ENCODE measurements at places on chromosomes 1 and 21.

DNA sequence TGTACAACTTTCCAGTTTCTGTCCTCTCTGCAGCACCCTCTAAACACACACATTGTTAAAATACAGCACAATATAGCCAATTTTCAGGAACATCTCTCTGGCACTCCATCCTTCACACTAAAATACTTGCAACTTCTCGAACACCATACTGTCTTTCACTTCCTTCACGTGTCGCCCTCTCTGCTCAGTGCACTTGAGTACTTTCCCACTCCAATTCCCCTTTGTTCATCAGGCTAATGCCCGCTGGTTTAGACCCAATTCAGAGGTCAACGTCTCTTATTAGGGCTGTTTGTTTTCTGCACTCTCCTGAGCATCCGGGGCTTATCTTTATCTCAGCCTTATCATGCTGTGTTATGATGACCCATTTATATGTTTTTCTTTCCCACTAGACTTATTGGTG, 238.2 kb upstream of the SGIP1 start:
- no peak for DNase-seq

DNA sequence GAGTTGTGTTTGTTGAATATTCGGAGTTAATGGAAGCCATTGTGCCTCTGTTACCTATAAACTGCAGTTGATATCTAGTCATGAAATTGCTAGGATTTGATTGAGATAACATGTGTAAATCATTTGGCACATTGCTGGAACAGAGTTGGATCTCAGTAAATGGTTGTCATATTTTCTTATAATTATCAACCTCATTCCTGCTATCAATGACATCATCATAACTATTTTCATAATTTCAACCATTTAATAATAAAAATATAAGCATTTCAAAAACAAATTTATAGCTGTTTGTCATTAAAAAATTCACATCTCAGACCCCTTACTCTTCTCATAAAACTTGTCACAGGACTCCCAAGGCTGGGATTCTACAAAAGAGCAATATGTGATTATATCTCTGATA, 133.4 kb downstream of the PTGER3 start:
- no peak for DNase-seq

DNA sequence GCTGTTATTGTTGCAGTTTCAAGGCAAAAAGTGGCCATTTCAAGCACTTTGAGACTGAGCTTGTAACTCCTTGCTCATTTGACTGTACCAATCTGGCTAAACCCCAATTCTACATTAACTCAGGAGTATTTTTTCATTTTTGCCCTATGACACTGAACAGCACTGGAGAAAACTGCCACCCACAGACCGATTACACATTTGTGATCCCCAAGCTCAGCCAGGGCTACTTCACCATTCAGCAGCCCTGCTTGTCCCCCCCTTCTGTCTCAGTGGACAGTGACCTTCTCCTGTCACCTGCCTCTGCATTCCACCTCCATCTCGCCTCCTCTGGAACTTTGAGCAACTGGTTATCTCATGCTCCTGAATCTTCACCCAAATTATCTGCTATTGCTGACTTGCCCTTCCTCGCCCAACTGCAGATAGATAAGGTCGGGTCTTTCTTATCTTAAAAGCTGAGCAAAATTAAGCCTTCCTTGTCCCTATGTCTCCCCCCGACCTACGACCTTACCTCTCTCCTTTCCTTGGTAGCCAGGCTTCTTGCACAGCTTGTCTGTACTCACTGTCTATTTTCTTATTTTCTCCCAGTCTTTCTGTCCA, 25.3 kb downstream of the SPATA46 start:
- no peak for DNase-seq

GRCh38 chr1:65255035-65255655, 54.2 kb upstream of the DNAJC6 start:
- DNase-seq = no peak

- peak; percentile 14 for DNase-seq
Observed at GRCh38 chr1:66445492-66446181, 88.3 kb upstream of the SGIP1 start.

GRCh38 chr1:162666006-162666645, 33.9 kb downstream of the DDR2 start:
- no peak for DNase-seq

DNA sequence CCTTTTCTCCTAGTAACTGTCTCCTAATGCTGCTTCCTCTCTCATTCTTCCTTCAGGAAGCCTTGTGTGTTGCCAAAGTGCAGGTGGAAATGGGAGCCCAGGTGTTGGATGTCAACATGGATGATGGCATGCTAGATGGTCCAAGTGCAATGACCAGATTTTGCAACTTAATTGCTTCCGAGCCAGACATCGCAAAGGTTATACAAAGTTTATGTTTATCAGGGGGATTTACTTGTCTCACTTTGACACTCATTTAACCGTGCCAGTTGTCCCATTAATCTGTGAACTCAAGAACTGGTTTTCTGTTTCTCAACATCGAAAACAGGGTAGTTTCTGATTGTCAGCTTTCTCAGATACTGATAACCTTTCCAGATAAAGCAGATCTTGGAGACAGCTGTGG, 40.4 kb downstream of the MTR start:
- DNase-seq = no peak

DNA sequence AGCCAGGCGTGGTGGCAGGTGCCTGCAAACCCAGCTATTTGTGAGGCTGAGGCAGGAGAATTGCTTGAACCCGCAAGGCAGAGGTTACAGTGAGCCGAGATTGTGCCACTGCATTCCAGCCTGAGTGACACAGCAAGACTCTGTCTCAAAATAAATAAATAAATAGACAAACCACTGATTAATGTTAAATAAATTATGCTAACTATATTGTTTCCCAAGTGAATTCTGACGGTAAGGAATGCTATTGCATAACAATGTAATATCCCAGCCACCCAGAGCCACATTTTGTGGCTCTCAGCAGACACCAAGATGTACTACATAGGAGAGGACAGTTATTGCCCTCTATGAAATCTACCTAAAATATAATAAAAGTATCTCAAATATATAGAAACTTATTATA, 55.4 kb downstream of the LPGAT1 start:
- DNase-seq = no peak

DNA sequence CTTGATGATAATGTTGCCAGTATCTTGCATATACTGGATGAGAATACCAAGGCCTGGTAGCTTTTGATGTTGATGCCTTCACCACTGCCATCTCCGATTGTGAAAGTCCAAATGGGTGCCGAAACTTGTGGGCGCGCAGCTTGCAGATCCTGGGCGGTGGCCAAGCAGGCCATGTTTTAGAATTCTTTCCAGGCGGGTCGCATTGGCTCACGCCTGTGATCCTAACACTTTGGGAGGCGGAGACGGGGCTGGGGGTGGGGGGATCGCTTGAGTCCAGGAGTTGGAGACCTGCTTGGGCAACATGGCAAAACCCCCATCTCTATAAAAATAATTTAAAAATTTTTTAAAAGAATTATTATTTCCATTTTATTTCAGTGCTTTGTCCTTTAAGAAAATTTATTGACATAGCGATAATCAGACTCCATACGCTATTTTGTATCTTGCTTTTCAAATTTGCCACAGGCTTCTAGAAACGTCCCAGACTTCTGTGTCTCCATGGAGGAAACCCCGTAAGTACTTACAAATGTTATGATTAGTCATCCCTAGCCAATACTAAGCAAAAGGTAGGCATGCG, 592 bp upstream of the ZNF326 start:
- no peak for DNase-seq

- no peak for DNase-seq
Observed at GRCh38 chr1:168509210-168509609, 34.6 kb downstream of the XCL2 start.

- no peak for DNase-seq
Observed at GRCh38 chr1:201573030-201573429, 34.1 kb downstream of the NAV1 start.

- DNase-seq = peak; percentile 19
Observed at GRCh38 chr1:156281281-156281680, 1.3 kb downstream of the SMG5 start.

GRCh38 chr21:37711836-37712568, 204.3 kb downstream of the KCNJ6 start:
- DNase-seq = no peak

- no peak for DNase-seq
Observed at GRCh38 chr1:28815533-28816185, 3.7 kb downstream of the OPRD1 start.

DNA sequence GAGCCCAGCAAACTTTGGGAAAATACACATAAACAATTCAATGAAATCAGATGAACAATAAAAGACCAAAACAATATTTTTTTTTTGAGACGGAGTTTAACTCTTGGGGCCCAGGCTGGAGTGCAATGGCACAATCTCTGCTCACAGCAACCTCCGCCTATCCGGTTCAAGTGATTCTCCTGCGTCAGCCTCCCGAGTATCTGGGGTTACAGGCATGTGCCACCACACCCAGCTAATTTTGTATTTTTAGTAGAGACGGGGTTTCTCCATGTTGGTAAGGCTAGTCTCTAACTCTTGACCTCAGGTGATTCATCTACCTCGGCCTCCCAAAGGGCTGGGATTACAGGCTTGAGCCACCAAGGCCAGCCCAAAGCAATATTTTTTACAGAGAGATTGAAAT, 1588.5 kb downstream of the BRINP3 start:
- DNase-seq = no peak

DNA sequence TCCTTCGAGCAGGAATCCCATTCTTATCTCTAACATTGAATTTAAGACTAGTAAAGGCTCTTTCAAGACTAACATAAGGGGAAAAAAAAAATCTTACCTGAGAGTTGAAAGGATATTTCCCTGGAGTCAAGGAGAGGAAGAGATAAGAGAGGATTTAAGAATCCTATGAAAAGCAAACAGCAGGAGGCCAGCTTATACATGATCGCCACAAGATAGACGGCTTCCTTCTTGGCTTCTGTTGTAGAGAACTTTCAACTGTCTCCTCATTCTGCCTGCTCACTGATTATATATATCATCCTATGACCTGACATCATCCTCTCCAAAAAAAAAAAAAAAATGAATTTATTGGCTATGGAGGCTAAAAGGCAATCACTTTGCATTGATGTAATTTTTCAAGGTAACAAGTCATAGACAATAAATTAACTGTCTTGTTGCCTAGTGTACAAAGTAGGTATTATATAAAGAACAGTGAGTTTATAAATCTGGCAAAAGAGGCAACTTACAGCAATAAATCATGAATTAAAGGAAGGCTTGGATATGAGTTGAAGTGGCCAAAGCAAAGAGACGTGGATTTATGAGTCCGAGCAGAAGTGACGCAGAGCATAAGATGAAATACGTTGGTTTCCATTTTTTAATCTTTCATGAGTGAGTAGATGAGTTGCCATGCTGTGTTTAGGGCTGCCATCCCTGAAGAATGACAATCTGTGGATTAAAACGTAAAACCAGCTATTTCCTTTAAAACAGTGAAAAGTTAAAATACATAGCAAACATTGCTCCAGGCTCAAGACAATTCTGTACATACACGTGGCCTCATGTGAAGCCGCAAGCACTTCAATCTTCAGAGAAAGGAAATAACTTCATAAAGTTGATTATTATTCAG, at the start of gene UTS2:
Gene UTS2, minus strand, starts transcription at position 262 of the 880 bp plus-strand sequence. Its CDS starts 62 bp downstream, at position 200.
- DNase-seq = no peak

DNA sequence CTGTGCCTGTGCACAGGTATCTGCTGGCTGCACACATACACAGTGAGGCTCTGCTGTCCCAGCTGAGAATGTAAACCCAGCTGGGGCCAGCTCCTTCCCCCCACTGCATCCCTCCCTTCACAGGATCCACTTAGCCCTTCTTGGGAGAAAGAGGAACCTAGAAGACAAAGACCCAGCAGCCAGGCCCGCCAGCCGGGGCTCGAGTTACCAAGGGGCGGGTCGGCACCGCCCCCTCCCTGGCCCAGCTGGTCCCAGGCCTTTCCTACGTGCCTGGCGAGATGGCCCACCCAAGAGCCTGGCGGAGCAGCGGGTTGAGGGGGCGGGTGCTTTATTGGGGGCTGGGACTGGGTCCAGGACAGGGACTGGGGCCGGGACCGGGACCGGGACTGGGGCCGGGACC, 2.1 kb downstream of the SH3BGRL3 start:
- no peak for DNase-seq

DNA sequence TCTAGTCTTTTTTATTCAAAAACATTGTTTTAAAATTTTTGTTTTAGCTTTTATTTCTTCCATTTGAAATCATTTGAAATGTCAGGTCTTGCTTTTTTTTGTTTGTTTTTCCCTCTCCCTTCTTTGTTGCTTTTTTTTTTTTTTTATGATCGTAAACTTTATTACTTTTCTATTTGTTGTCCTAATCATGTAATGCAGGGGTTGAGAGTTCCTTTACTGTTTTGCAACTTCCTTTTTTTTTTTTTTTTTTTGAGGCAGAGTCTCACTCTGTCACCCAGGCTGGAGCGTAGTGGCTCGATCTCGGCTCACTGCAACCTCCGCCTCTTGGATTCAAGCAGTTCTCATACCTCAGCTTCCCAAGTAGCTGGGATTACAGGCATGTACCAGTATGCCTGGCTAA, 24.8 kb downstream of the IVNS1ABP start:
- DNase-seq = no peak
